ENCODE measurements at places on chromosomes 5 and 9.

- DNase-seq, result peak; percentile 80
Observed at GRCh38 chr5:37615184-37615583, 224.7 kb downstream of the GDNF start.

DNA sequence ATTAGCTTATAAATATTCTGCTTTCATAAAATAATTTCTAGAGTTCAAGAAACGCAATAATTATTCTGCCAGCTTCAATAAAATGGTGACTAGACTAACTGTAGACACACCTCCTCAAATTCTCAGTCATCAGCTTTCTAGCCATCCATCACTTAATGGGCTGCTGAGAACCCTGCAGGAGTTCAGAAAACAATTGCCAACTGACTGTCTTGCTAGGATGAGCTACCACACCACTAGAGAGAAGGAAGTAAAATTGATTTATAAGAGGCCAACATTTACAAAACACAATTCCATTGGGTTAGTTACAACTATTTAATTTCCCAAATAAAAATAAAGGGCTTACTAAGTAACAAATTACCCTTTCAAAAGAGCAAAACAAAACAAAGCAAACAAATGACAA lies 126.5 kb upstream of the PAPPA start:
- no peak for DNase-seq

DNA sequence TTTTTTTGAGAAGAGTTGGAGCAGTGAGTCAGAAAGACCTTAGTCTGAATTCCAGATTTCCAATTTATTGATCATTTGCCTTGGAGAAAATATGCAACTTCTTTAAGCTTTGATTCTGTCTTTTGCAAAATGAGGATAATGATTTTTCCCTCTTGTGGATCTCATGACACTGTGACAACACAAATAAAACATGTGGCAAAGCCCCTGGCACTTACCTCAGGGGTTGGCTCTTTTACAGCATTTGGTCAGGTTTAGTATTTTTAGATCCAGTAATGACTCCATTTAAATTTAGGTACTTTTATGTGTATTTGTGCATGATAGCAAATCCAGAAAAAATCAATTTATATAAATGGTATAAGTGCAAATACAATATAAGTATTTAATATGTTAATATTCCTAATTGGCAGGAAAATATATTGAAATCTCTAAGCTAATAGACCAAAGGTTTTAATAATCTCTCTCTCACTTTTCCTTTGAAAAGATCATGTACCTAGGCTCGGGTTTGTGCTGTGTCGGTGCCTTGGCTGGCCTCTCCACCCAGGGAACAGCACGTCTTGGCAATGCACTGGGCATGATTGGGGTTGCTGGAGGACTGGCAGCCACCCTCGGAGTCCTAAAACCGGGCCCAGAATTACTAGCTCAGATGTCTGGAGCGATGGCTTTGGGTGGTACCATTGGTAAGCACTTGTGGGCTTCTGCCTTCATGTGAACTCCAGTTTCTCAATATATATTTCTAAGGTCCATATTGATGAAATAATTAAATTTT lies 49.7 kb downstream of the NNT start:
- DNase-seq, result no peak

GRCh38 chr9:89564346-89564878 lies 40.4 kb upstream of the GADD45G start:
- no peak for DNase-seq

DNA sequence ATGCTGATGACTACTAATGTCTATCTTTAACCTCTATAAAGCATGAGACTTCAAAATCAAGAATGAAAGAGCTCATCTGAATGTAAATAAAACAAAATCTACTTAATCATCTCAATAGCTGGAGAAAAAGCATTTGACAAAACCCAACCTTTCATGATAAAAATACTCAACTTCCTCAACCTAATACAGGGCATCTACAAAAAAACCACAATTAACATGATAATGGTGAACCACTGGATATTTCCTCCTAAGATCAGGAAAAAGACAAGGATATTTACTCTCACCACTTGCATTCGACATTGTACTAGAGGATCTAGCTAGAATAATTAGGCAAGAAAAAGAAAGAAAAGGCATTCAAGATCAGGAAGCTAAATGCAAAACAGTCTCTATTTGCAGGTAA lies 49.3 kb downstream of the FAM169A start:
- no peak for DNase-seq

- DNase-seq, result no peak
Observed at GRCh38 chr9:86975036-86975435, 27.7 kb upstream of the GAS1 start.

- DNase-seq, result no peak
Observed at GRCh38 chr9:124248960-124249359, 8.8 kb upstream of the NEK6 start.

DNA sequence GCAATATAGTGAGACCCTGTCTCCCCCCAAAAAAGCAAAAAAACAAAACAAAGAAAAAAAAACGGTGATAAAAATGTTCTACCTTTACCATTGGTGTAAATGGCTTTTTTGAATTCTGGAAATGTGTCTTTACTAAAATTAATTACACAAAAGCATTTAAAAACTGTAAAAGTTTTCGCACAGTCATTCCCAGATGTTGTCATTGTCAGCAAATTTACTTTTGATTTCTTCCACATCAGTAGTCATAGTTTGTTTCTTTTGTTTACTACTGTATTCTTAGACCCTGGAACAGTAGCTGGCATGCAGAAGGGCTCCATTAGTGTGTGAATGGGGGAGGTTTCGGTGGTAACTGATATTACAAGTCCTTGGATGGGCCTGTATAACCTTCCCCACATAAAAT lies 39.5 kb downstream of the CCDC171 start:
- no peak for DNase-seq

- no peak for DNase-seq
Observed at GRCh38 chr9:97853844-97854695, 1.0 kb downstream of the FOXE1 start.

- DNase-seq, result no peak
Observed at GRCh38 chr5:53178830-53179229, 69.3 kb upstream of the MOCS2 start.

Data from fibroblast of skin of left biceps (primary cell).